SIG-M5 (cell line): ENCODE measurements at places on chromosomes 1 and 21.
A peak's percentile ranks its signal among the peaks of the same experiment; 100 is the strongest.

DNA sequence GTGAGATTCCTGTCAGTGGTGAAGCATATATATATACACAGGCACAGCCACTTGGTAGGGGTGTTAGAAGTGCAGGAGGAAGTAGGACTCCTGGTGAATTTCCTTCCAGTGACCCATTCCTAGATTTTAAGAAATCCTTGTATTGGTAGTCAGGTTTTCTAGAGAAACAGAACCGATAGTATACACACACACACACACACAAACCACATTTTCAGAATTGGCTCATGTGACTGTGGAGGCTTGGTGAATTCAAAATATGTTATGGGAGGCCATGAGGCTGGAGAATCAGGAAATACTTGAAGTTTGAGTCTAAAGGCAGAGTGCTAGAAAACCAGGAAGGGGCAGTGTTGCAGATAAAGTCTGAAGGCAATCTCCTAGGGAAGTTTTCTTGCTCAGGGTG, 114.2 kb downstream of the FCRL5 start:
- DNase-seq, result no peak

DNA sequence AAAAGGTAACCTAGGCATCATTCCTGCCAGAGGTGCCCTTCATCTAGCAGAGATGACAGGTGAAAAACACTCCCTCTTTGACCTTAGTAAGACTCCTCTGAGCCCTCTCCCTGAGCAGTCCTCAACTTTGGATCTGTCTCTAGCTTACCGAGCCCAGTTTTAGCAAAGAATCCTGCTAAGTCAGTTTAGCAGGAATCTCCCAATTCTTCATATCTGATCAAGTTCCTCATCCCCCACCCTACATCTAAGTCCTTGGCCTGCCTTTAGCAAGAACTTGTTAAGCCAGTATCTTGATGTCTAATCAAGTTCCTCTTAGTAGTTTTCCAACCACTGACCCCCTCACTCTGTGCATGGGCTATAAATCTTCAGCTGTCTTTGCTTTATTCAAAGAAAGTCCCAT, 235.6 kb downstream of the OMA1 start:
- DNase-seq, result peak; percentile 1

DNA sequence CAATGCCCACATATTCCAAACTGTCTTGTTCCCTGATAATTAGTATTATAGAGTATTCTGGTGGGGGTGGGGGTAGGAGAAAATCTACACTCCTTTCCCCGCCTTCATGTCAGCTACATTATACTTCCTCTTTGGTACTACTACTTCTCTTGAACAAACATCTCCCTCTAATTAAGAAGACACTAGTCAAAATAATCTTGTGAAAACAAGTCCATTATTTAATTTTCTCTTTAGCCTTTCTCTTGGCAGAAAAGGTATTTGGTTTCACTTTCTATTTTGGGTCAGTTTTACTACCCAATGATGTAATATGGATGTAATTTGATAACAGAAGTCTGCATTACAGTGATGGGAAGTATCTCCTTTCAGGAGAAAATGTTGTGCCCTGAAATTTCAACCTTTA, 22.5 kb downstream of the NTMT2 start:
- no peak for DNase-seq

DNA sequence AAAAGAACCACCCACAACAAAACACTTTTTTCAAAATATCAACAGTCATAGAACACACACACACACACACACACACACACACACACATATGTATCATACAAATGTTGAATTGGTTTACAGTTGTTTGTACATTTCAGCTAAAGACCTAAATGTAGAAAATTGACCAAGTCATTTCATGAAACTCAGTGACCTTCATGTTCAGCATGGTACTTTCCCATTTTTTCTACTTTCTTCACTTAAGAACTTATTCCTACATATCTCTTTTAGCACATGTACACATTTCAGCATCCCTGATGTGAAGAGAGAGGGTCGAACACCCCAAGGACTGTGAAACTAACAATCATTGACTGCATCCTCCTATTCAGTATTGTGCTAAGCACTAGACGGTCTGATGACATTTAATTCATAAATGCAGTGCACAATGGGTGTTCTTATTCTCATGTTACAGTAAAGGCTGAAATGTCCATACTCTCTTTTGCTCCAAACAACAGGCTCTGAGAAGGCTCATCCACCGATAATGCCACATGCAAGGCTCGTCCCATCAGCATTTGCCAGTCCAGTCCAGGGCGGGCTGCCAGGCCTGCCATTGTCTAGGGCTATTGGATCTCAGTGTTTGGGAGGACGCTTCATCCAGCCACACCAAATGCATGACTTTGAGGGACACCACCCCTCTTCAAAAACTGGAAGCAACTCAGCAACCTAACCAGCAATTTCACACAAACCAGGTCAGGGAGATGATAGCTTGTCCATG, 150.1 kb upstream of the RUNX1 start:
- no peak for DNase-seq

DNA sequence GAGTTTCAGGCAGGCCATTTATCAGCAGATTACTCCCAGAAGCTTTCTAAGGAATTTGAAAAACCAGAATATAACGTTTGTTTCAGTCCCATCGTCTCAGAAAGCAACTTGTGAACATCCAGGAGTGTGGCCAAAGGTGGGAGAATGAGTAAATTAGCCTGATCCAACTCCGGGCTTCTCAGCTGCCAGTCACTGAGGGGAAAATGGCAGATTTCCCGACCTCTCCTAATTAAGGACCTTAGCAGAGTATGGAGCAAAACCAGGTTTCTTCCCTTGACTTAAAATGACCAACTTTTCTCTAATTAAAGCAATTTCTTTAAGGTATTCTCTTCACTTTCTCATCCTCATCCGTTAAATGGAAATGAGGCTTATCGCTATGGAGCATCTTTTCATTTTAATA, 1.0 kb downstream of the CORT start:
- no peak for DNase-seq

DNA sequence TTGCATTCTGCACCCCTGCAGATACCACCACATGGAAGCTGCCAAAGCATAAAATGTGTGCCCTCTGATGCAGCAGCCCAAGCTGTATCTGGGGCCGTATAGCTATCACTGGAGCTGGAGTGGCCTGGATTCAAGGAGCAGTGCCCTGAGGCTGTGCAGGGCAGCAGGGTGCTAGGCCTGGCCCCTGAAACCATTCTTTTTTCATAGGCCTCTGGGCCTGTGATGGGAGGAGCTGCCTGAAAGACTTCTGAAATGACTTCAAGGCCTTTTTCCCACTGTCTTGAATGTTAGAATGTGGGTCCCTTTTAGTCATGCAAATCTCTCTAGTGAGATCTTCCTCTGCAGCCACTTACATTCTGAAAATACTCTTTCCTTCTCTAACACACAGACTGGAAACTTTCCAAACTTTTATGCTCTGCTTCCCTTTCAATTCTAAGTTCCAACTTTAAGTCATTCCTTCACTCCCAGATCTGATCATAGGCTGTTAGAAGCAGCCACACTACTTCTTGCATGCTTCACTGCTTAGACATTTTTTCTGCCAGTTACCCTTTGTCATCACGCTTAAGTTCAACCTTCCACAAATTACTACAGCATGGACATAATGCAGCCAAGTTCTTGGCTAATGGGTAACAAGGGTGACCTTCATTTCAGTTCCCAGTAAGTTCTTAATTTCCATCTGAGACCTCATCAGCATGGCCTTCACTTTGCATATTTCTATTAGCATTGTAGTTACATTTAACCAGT, 42.4 kb downstream of the DRAM2 start:
- DNase-seq, result no peak

GRCh38 chr1:58815686-58816071, 31.8 kb upstream of the JUN start:
- DNase-seq, result no peak

GRCh38 chr21:25967181-25967900, 203.2 kb downstream of the APP start:
- peak; percentile 78 for DNase-seq

DNA sequence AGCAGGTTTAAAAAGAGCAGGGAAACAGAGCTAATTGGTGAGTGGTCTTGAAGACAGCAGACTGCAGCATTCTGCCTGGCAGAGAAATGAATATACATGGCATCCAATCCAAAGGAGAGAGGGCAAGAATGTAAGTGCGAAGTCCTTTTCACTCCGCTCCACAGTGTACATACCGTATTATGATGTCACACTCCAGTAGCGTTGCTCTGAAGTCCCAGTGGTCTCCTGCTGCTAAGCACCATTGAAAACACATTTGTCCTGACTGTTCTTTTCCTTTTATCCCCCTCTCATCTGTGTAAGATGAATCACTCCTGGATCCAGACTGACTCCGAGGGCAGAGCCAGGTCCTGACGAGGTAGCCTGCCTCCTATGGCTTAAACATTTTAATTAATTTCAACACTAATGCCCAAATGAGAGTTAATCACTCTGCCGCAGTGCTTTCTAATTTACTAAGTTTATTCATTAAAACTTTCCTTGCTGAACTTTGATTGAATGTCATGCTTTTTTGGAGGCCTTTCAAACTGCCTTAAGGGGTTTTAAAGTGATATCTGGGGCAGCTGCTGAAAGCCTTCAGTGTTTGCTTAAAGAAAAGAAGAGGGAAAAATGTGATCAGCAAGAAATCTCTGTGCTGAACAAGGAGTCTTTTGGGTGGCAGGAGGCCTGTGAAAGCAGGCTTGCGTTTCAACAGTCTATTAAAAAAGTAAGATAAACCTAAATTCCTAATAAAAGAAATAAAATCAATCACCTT, 227.2 kb downstream of the ATG4C start:
- DNase-seq, result no peak

- no peak for DNase-seq
Measured at GRCh38 chr1:183914891-183915290, 110.0 kb downstream of the RGL1 start.
